ENCODE measurements at places on chromosomes 3 and 15. TPM values are rescaled to one million over a fixed set of nuclear protein-coding genes. Genes with fewer than 3 reads are reported as not detected.

Gene ALPK3
- total RNA-seq, result 54.5 TPM

- DNase-seq, result no peak
Measured at GRCh38 chr3:39478226-39478625, 10.7 kb downstream of the MOBP start.

GRCh38 chr3:51953445-51953844 lies 1.7 kb upstream of the GPR62 start:
- DNase-seq, result no peak

DNA sequence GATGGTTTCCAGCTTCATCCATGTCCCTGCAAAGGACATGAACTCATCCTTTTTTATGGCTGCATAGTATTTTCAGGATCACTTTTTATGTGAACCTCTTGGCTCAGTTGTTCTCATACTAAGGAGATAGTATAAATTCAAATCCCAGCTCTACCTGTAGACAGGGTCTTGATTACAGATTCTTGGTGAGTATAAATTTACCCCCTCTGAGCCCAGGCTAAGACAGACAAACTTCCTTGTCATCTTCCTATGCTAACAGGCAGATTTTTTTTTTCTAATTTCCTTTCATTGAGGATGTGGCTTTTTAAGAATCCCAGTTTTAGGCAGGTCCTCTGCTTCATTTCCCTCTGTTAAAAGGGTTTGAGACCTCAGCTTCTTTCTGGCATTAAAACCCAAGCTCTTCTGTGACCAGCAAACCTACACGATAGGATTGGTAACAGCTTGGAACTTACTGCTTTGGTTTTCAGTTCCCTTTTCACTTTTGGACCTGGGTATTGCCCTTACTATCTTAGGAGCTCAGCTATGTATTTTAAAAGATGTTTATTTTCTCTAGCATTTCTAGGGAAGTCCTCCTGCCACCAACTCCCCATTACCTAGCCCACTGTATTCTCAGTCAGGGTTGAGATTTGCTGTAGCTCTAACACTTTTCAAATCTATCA lies 72.5 kb downstream of the VPS8 start:
- DNase-seq, result no peak

Gene CKMT1A
- total RNA-seq, result 6.5 TPM

Gene GABRR3
- not detected for total RNA-seq

- no peak for DNase-seq
Measured at GRCh38 chr3:121660356-121661171, at the start of gene HCLS1. TSS of gene HCLS1 (minus strand) at chr3:121660903. CDS start at chr3:121658347, 2,556 bp downstream.

GRCh38 chr3:125165189-125165947 lies 47.2 kb downstream of the SLC12A8 start:
- no peak for DNase-seq

DNA sequence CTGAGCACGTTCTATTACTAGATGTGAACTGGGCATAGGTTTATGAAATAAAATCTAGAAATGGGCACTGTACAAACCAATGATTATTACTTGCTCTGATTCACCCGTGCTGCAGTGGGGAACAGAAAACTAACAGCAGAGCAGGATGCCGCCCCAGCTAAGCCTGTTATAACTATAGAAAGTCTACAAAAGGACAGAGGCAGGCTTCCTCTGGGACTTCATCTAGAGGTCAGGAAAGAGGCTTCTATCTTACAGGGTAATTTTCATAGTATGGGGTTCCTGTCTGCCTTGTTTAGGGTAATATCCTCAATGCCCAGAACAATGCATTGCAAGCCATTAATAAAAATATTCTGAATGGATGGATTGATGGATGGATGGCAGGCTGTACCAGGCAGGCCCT lies 177.0 kb upstream of the TBL1XR1 start:
- no peak for DNase-seq

Gene GNAT1
- total RNA-seq, result not detected
